ENCODE measurements at places on chromosomes 7 and 10.

GRCh38 chr10:121708728-121709674 lies 110.8 kb upstream of the FGFR2 start:
- no peak for DNase-seq

GRCh38 chr10:129741280-129741977 lies 222.6 kb downstream of the EBF3 start:
- DNase-seq, result no peak

- DNase-seq, result no peak
These were observed 72.8 kb upstream of the CACUL1 start for GRCh38 chr10:118827466-118828155.

DNA sequence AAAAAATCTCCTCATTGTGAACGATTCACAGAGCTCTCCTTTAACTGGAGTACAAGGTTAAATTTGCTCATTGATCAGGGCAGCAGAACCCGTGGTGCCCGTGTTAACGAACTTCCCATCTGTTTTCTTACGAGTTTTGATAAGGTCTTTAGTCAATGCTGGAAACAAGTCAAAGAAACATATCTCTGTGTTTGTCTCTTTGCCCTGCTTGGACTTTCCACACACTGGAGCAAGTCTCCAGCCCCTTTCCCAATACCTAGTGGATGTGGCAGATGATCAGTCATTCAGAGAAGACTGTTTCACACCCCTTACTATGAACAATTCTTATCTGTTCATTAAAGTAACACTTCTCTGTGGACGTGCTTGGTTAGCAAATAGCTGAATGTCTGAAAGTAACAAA lies 121.3 kb downstream of the ARID5B start:
- no peak for DNase-seq

GRCh38 chr10:131909929-131910328 lies 9.1 kb downstream of the PPP2R2D start:
- DNase-seq, result no peak

DNA sequence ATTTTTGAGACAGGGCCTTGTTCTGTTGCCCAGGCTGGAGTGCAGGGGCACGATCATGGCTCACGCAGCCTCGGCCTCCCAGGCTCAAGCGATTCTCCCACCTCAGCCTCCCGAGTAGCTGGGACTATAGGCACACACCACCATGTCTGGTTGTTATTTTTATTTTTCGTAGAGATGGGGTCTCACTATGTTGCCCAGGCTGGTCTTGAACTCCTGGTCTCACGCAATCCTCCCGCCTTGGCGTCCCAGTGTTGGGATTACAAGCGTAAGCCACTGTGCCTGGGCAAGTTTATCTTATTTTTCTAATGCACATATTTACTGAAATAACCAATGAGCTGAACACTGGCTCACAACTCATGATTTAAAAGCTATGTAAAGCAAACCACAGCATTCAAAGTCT lies 61.9 kb downstream of the FAM171A1 start:
- DNase-seq, result no peak

DNA sequence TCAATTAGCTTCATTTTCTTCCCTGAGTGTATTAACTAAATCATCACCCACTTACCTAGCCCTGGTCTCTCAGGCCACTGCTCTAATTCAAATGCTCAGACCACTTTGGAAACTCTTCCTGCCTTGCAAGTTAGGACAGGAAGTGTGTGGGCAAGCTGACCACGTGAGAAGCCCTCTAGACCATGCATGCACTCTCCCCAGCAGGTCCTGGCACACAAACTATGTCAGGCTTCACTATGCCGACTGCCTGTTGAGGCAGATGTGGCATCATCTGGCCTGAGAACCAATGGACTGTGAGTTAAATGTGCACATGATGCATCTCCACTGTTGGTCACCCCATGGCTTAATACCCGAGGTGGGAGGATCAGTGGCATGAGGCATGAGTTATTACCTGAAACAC lies 439.6 kb downstream of the GRID1 start:
- DNase-seq, result no peak

DNA sequence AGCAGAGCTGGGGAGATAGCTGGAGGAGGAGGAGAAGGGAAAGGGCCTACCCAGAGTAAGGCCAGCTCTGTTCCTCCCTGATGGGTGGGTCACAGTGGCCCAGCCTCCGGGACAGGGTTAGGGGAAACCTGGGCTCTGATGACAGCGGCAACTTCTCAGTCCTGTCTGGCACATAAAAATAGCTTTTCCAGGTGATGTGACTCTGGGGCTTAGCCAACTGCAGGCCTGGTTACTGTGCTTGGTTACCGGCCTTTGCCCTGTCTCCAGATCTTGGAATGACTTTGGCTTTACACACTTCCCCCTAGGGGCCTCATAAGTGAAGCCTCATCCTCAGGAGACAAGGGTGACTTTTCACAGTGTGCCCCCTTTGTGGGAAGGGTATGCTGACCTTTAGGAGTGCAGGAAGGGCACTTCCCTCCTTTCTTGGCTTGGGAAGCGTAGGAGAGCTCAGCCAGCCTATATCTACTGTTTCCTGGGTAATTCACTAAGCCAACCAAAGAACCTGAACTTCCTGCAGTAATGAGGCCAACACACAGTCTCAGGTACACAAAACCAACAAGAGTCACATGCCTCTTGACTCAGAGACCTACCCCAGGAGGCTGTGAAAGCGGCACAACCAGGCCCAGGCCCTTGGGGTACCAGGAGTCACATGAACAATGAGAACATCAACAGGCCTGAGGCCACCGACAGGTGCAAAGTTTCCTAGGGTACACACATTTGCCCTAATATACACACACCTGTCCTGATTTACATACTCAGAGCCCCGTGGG lies 11.7 kb upstream of the HILPDA start:
- no peak for DNase-seq

DNA sequence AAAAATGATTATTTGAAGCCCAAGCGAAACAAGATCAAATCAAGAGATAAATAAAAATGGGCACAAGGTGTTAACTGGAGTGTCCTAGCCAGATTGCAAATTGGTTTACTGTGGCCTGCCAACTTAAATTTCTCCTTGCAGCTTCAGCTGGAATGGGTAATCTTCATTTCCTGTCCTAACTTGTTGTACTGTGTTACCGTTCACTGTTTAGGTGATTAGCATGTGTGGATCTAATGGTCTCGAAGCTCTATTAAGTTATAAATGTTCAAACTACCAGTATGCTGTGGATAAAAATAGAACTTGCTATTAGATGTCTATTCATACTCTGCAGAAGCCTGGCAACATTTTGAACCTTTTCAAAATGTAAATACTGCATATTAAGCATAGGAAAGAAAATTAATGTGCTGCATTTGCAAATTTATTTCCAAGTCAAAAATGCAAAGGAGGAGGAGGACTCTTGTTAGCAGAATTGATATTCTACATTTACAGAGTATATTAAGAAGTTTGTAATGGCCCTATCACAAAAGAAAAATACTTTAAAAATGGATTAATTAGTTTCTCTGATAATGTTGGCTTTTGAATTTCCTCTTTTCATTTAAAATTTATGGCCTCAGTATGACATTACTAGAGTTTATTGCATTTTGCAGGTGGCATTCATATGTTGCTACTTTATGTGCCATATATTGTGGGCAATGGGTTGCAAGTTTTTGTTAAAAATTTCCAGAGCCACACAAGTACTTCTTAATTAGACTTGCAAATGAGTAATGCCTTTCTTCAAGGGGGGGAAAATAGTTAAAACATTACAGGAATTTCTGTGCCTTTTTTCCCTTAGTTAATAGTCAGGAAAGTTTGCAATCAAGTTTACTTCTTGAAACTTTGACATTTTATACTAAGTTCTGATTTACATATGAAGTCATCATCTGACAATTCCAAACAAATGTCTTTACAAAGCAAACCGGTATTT lies 92.1 kb downstream of the CABCOCO1 start:
- DNase-seq, result no peak

GRCh38 chr7:70587739-70588138 lies 544.2 kb upstream of the GALNT17 start:
- DNase-seq, result no peak

DNA sequence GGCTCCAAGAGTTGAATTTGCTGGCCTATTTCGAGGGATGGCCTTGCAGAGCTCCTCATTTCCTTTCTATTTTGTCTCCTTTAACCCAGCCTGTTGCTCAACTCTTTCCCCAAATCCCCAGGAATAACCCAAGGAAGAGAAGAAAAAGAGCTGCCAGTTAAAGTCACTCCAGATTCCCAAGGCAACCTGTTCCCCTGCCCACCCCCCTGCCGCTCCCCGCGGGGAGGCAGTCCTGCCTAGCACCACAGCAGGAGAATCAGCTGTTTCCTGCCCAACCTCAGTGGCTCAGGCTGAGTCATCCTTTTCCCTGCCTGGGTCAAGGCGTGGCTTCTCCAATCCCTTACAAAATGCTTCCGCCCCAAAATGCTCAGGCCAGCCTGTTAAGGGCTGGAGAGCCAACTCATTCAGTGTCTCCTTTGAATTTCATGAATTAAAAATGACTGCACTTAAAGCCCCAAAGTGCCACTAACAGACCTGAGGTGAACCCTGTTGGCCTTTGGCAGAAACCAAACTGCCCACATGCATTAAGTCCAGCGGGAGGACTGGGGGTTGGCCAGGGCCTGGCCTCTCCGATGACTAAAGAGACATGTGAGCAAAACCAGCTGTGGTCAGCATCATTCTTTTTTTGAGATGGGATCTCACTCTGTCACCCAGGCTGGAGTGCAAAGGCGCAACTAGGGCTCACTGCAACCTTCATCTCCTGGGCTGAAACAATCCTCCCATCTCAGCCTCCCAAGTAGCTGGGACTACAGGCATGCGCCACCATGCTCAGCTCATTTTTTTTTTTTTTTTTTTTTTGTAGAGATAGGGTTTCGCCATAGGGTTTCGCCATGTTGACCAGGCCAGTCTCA lies 83.2 kb upstream of the KIF5B start:
- no peak for DNase-seq

DNA sequence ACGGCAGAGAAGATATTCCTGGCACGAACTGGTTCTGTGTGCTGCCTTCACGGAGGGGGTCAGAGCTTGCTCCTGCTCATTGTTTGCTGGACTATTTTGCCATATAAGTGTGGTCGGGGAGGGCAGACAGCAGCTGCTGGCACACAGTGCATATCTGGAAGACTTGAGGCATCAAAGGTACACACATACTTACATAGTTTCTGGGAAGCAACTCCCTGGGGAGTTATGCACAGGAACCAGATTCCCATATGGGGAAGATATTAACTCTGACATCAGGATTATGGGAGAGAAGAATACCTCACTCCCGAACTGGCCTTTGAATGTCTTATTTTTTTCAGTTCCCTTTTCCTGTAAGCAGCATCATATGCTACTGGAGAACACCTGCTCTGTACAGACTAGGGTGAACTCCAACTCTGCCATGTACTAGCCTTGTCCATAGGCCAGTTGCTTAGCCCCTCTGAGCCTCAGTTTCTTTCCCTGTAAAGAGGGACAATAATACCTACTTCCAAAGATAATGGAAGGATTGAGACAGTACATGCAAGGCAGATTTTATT lies 41.5 kb downstream of the LGI1 start:
- DNase-seq, result no peak

GRCh38 chr7:76225379-76225778 lies 23.7 kb downstream of the SRRM3 start:
- no peak for DNase-seq

DNA sequence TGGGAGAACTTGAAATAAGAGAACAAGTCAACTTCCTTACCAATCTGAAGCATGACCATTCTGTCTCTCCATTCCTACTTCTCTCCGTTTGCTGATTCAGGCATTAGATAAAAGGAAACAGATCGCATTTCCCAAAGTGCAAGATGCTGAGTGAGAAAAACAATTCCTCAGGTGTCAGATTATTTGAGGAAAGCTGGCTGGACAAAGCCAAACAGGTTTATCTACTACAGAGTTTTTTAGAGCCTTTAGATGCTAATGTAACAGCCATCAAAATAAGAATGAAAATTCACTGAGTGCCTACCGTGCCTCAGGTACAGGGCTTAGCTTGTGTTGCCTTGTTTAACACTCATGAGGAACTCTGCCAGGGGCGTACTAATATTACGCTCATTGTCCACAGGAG lies 135.9 kb upstream of the MBL2 start:
- DNase-seq, result no peak

DNA sequence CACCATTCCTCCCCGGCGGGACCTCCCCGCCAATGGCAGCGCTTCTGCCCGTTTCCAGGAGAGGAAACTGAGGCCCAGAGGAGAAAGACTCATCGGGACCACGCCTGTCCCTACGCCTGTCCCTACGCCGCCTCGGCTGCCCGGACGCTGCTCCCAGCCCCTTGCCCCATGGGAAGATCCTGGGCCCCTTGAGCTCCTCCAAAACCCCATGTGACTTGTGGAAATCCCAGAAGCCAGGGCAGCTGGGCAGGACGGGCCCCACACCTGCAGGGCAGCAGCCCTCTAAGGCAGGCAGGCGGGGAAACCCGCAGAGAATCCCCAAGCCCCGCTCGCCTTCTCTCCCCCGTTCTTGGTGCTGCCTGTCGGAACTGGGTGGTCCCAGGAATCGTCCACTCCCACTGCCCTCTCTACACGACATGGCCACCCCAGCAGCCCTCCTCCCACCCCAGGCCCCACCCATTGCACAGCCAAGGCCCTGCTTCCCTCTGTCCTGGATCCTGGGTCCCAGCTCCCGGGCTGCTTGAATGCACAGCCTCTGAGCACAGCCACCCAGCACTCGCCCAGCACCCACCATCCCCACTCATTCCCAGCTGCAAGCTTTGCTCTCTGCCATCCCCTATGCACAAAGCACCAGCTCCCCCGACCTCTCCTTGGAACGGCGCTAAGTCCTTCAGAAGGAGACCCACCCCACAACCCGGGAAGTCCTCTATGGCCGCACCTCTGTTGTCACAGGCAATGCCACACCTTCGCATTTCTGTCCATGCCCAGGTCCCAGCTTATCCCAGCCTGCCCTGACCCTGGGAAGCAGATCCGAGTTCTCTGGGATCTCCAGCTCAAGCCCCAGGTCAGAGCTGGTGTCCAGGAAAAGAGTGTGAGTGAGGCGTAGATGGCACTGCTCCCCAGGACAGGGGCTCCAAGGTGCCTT lies 50.6 kb downstream of the SLC29A4 start:
- no peak for DNase-seq

GRCh38 chr7:151088856-151089699 lies 2.8 kb downstream of the AGAP3 start:
- no peak for DNase-seq

All from D721Med (cell line).